ENCODE measurements at places on chromosomes 2 and 18.

GRCh38 chr2:148545390-148546256 is 98.9 kb upstream of the EPC2 start:
- no peak for DNase-seq

DNA sequence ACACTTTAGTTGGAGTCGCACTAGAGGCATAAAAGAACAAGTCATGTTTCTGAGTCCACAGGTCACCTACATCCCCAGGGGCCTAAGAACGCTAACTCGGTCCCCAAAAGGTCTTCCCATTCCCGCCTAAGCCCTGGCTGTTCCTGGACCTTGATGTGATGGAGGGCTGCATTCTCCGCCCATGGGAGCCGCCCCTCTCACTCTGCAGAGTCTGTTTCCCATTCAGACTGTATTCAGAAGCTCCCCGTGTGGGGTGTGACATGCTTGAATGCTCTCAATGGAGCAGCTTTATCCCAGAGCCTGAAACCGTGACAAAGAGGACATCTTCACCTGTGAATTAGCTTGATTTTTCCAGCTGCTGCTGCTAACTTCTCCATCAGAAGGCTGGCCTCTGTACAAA is 319.0 kb upstream of the KLHL29 start:
- no peak for DNase-seq

DNA sequence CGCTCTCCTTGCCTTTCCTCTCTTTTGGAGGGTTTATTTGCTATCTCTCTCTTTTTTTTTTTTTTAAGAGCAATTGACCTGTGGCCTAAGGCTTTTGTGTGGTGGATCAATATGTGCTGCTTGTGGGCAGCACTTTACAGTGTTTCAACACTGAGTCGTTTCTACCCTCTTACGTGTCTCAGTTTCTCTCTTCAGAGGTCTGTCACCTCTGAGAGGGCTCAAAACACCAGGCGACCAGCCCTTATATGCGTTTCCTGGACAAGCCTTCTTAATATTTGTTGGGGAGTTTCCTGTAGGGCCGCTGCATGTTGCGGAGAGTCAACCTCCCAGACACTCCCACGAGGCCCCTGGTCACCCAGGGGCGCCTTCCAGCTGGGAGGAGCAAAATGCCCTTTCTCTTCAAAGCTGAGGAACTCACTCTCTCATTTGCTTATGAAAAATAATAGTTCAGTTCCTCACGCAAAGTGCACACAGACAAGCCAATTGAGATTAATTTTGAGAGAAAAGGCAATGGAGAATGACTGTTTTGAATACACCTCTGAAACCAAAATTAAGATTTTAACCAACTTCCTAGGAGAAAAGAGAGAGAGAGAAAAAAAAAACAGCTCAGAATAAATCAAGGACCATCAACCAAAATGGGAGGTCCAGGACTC is 96.3 kb upstream of the B3GNT2 start:
- DNase-seq: no peak

- DNase-seq: no peak
Measured at GRCh38 chr2:239689410-239689809, 288.6 kb upstream of the HDAC4 start.

GRCh38 chr2:108868911-108869310 is 82.3 kb downstream of the CCDC138 start:
- no peak for DNase-seq
